ENCODE measurements at places on chromosomes 2 and 18. TPM values are rescaled to one million over a fixed set of nuclear protein-coding genes. Genes with fewer than 3 reads are reported as not detected.
A peak's percentile ranks its signal among the peaks of the same experiment; 100 is the strongest.

- no peak for DNase-seq
Observed at GRCh38 chr2:24594283-24594682, 103.2 kb downstream of the NCOA1 start.

DNA sequence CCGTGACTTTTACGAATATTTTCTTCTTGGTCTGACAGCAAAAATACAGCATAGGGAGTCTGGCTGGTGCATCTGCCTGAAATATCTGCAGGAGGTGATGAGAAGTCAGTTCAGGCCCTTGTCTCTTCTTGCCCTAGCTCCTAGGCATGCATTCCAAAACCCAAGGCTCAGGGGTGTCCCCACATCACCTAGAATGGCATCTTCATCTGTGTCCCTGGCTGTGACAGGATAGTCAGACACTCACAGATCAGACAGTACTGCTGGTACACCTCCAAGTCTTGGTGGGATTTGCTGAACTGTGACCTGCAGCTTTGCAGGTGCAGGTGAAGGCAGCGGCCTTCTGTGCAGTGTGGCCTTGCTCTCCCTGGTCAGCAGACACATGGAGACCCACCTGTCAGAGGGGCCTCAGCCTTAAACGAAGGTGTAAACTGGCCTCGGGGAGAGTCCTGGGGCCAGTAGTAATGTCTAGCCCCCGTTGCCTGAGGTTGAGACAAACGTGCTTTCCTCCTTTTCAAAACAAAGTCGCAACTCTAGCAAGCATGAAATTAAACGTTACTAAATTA is 42.8 kb downstream of the MBP start:
- no peak for DNase-seq

DNA sequence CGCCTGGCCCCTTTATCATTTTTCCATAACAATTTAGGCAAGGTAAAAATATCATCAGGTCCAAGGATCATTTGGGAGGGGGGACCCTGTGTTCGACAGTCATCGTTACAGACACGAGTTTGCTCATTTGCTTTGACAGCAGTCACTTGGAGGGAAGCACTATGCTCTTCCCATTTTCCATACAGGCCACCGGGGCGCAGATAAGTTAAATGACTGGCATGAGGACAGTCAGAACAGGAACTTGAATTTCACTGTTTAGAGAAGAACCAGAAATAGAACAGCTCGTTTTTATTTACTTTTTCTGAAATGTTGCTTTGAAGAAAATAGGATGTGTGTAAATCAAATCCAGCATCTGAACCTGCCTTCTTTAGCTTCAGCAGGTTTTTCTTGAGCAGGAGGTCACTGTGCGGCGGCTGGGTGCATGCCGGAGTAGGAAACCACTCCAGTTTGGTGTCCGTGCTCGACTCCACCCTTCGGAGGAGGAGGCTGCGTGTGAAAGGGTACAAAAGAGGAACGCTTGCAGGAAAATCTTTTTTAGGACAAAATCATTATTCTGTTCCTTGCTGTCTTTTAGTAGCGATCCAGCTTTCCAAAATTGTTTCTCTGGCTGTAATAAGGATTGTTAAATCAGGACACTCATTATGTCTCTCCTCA is 15.2 kb downstream of the NPAS2 start:
- no peak for DNase-seq

Gene MROH2A
- total RNA-seq, result not detected

- DNase-seq, result no peak
Observed at GRCh38 chr2:179273461-179273962, 8.9 kb upstream of the SESTD1 start.

DNA sequence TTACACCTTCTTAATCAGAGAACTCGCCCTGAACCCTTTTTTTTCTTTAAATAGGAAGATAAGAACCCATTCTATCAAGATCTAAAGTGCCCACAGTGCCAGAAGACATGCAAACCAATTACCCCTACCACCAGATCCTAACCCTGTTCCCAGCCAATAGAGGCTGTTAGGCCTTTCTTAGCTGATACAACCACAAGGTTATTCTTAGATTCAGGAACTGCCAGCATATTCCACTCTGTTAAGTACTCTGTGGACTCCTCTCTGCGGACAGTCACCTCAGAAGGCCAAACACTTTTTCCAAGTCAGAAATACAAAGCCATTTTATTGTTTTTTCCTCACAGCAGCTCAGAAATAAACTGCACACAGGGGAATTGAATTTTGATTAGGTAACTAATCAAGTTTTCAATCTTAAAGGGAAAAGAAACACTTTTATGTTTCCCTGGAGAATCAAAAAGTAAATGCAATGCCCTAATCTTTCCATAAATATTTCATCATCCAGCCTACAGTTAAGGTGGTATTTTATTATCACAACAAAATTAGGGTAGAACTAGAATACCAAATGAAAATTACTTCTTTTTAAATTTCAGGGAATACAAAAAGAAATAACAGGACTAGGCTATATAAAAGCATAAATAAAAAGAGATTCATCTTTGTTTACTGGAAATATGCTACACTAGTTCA is 111.4 kb downstream of the NBAS start:
- DNase-seq, result no peak

- no peak for DNase-seq
Observed at GRCh38 chr18:40148960-40149359, 1806.1 kb upstream of the PIK3C3 start.

Gene MOCOS
- total RNA-seq, result 3.2 TPM

Gene RNPEPL1
- 18.1 TPM for total RNA-seq

GRCh38 chr2:43010438-43011157 is 215.8 kb downstream of the ZFP36L2 start:
- peak; percentile 29 for DNase-seq

Gene HIBCH
- 17.2 TPM for total RNA-seq

- no peak for DNase-seq
Observed at GRCh38 chr2:216796115-216796840, 63.6 kb downstream of the TNP1 start.

DNA sequence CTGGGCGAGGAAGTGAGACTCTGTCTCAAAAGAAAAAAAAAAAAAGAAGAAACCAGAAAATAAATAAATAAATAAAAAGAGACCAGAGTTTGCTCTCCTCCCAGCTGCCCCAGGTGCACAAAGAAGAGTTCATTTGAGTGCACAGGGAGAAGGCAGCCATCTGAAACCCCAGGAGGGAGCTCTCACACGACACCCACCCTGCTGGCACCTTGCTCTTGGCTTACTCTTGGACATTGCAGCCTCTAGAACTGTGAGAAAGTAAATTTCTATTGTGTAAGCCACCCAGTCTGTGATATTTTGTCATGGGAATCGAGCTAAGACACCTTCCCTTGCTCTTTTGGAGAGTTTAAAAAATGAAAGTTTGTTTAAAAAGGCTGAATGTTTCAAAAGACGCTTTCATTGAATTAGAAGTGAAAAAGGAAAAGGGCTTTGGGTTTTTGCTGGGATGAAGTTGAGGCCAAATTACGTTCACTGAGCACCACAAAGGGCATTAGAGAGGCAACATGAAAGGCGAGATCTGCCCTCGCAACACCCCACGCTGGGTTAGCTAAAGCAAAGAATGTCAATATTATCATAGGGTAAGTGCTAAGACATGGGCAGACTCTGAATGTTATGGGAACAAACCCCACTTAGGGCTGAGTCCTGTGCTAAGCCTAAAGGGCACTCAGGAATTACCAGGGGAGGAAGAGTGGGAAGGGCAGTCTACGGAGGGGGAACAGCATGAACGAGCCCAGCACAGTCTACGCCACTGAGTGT is 128.9 kb upstream of the RIOK3 start:
- DNase-seq, result no peak

DNA sequence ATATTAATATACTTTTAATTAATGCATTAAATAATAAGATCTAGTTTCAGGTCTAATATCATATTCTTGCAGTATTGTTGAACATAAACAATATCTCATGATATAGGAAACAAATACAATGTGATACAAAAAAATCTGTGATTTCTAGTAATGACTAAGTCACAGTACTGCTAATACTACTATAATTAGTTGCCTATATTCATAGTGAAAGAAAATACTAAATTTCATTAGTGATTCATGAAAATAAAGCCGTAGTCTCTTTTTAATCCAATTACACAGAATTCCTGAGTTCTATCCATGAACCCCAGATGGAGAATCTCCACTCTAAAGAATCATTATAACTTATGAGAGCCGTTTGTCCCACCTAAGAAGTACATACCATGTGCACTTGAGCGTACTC is 266.3 kb upstream of the ACVR2A start:
- DNase-seq, result no peak

Gene PSMA8
- 0.15 TPM for total RNA-seq

Gene TMEM237
- total RNA-seq, result 58.8 TPM

Gene ANO7
- total RNA-seq, result 0.62 TPM

GRCh38 chr2:84899304-84900204 is 5.9 kb upstream of the TMSB10 start:
- DNase-seq, result no peak

Gene DHX57
- total RNA-seq, result 12.3 TPM

Gene KLHL14
- total RNA-seq, result not detected

DNA sequence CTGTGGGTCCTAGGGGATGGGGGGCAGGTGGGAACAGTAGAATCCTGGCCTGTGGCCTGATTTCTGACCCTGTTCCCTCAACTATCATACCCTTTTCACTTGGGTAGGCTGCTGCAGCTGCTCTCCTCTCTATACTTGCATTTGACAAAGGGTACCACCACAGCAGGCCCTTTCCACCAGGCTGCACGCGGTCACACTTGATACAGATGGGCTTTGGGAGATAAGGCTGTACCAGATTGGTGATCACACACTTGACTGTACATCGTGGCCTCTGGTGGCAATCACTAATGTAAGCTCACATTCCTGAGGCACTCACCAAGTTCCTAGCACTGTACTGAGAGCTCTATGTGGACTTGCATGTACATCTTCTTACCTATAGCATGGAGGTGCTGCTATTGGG is 1.6 kb upstream of the RALB start:
- DNase-seq, result no peak

GRCh38 chr2:146917431-146918042 is 927.3 kb upstream of the ACVR2A start:
- DNase-seq, result no peak

Gene SCTR
- not detected for total RNA-seq

Gene VWC2L
- not detected for total RNA-seq

Gene SLC5A7
- not detected for total RNA-seq

DNA sequence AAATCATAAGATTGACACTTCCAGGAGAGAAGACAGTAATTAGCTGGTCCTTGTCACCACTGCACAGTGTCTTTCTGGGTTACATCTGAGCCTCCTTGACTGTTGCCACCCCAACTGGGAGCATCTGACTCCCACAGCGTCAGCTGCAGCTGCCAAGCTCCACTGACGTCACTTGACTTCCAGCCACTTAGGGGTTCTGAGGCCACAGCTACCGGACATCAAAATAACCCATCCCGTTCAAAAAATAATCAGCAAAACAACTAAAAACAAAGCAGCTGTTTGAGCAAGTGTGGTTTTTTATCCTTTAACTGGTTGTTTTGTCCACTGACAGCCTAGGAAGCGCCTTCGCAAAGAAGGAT is 206.5 kb upstream of the AGAP1 start:
- DNase-seq, result no peak

DNA sequence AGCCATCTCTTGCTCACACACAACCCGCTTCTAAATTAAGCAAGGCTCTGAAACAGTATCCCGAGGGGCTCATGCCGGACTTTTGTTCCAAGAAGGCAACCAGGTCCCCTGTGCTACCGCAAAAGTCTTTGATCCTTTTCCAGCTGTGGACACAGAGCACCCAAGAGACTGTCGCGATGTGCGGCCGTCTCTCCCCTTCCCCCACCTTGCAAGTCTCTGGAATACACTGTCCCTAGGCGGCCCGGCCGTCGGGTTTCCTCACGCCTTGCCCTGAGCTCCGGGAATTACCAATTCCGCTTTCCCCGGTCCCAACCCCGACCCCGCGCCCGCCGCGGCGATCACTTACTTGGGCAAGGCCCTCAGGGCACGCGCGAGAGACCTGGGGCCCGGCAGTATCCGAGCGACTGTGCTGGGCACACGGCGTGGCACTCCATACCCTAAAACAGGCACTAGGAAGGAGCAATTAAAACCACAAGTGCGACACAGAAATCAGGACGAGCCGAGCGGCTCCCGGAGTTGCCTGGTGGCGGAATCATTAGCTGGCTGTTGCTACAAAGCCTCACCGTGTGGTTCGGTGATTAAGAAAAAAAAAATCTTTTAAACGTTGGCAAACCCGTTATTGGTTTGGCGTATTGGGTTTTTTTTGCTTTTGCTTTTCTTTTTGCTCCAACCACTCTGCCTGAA is 2.2 kb upstream of the DLX1 start:
- DNase-seq, result peak; percentile 75

DNA sequence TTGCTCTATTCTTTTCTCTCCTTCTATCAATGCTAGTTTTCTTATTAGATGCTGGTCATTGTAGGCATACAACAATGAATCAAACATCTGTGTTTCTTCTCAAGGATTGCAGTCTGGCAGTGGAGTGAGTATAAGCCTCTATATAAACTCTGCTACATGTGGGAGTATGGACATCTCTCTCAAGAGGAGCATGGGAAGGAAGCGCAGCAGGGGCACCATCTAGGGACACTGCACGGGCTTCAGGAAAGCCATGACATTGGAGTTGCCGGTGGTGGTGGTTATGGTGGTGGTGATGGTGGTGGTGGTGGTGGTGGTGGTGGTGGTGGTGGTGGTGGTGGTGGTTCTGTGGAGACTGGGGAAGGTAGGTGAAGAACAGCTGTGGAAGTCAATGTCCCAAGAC is 462.6 kb downstream of the RNF144A start:
- DNase-seq, result no peak
